Activated CD4-positive, alpha-beta T cell treated with anti-CD3 and anti-CD28 coated beads, Interleukin-2, amount 50 U/mL, for 1 hour (primary cell): ENCODE measurements at places on chromosomes 12 and 14.

- no peak for DNase-seq
Observed at GRCh38 chr12:15562263-15562662, 226.9 kb downstream of the EPS8 start.

DNA sequence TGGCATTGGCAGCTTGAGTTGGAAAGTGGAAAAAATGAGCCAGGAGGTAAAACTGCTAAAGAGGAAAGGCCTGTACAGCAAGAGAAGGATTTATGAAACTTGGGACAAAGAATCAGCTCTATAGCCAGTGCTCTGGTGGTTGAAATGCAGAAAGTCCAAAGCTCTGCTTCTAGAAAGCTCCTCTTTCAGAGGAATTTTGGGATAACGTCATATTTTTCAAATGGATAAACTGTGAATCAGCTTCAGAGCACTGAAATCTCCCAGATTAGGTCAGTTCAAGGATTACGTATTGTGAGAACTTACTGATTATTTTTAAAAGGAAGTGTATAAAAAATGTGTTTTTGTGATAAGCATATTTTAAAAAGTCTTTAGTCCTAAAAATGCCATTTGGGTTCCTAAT, 203.1 kb upstream of the CNOT2 start:
- DNase-seq = no peak

- DNase-seq = no peak
Observed at GRCh38 chr14:104559028-104559803, 20.3 kb upstream of the C14orf180 start.

GRCh38 chr12:100959481-100959880, 164.9 kb downstream of the ANO4 start:
- DNase-seq = no peak

DNA sequence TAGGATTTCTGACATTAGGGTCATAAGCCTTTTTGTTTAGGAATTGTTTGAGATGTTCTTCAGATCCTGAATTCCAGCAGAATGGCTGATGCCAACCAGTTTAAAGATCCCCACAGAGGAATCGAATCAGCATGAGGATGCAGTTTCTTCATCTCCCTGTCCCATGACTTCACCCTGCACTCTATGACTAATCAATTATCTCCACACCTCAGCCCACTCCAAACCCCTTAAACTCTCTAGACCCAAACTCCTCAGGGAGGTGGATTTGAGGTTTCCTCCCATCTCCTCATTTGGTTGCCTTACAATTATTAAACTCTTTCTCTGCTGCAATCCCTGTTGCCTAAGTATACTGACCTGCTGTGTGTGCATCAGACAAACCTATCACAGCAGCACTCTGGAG, 86.5 kb upstream of the CRY1 start:
- no peak for DNase-seq

DNA sequence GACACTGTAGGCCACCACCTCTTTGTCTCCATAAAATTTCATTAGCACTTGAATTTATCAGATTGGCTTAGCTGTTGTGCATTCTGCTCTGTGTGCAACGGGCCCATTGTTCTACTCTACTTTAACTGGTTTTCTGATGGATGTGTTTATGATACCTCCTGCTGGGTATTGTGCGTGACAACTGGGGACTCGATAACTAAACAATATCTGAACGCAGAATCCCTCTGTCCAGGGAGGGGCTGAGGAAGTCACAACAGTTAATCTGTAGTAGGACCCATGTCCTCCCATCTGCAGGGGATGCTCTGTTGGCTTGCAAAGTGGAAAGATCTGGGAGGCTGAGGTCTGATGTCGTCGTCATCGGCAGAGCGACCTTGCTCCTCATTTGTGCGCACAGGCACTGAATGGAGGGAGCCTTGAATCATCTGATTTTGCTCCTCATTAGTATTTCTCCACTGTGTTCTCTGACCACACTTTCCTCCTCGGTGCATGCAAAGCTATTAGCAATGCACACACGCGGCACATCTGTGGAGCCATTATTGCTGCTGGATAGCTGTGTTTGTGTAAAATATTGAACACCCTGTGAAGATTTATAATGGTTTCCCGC, 422.5 kb downstream of the NRXN3 start:
- DNase-seq = no peak

DNA sequence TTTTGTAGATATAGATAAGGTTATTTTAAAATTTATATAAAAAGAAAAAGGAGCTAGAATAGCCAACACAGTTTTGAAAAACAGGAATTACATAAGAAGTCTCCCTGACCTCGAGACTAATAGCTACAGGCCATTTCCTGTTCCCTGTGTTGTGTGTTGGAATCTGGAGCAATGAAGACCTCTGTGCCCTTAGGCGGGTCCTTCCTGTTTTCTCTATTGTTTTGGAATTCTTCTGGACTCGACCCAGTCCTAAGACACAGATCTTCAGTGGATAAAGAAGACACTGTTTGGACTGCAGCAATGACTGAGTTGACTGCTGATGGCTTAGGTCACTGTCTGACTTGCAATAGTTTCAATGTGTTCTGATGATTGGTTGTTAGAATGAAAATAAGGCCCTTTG, 26.2 kb downstream of the SNRPF start:
- DNase-seq = no peak

DNA sequence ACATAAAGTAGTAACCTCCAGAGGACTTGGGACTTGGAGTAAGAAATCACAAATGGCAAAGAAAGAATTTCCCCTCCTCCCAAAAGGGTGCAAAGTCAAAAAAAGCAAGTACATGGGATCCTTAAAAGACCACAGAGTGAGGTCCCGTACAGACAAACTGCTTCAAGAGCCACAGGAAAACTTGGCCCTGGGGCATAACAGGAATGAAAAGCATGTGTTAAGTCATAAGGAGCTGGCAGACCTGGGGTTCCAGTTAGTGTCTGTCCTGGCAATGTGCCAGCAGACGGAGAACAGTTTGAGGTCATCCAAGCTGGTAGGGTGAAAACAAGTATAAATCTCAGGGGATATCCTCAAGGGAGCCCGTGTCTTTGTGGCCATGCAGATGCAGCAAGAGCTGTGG, 73.2 kb downstream of the HSD17B6 start:
- DNase-seq = no peak

DNA sequence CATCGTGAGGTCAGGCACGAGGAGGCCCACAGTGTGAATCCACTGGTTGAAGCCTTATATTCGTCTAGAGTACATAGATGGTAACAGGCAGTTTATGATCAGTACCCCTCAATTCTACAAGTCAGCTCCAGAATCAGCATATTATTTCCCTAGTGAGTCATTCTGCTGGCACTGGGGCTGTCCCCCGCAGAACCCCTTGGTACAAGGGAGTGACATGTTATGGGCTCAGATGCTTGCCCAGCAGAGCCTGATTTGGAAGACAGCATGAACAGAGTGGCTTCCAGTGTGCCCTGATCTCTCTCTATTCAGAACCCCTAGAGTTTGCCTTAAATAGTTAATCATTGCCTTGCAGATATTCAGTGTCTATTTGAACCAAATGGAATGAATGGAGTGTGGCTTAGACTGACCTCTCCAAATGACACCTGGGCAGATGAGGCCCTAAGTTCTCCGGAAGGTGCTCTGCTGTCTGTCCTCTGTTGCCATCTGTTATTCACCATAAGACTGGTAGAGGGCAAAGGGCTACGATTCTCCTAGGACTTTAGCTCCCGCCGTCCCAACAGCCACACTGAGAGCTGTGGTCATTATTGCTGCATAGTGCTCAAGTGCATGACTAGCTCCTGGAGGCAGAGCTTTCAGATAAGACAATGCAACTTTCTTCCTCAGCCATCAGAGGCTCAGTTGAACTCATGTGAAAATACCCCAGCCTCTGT, 41.1 kb downstream of the CACNA2D4 start:
- no peak for DNase-seq

DNA sequence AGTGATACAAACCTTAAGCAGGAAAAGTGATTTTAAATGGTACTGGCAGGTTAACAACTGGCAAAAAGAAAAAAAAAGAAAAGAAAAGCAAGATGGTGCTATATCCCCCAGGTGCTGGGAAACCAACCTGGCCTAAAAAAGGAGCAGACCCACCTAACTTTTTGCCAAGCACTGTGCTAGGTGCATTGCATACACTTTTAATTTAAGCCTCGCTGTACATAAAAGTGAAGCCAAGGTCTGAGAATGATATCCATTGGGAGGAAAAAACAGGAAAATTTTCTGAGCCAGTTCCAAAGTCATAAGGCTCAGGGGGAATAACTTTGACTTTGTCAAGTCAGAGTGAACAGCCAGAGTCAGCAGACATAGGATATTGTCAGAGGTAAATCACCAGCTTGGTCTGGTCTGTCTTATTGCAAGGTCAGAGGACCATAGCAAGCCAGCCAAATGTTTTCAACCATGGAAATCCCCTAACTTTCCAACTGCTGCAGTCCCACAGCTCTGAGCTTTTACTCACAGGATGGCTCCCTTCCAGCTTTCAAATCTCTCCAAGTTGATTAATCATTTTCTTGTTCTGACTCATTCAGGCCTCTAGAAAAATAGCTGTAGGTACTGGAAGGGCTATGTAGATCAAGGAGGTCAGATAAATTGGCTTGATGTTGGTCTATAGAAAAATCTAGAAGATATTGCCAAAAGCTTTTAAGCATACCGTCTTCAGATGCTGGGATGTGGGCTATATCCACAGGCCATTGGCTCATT, 412.9 kb downstream of the RAD51B start:
- DNase-seq = no peak

GRCh38 chr14:103436533-103436932, 51.3 kb downstream of the MARK3 start:
- DNase-seq = no peak

GRCh38 chr12:101671833-101672232, 25.6 kb upstream of the CHPT1 start:
- DNase-seq = no peak

DNA sequence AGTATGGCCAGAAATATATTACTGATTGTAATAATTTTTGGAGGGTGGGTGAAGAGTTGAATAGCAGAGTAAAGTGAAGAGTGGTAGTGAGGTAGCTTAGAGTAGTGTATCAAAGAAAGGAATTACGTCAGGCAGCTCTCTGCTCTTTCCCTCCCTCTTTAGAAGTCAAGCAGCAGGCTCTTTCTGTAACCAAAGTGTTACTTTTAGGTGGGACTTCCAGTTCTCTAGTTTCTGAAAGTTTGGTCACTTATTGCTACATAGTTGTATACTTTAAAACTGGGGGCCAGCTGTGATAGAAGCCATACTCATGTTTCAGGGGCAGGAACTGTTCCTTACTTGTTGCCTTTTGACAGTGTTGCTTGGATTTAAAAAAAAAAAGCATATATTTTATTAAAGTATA, 30.6 kb downstream of the ATF7IP start:
- no peak for DNase-seq

- DNase-seq = no peak
Observed at GRCh38 chr12:46492471-46493085, 120.0 kb upstream of the SLC38A2 start.
